ENCODE measurements at places on chromosomes 7 and 10.

DNA sequence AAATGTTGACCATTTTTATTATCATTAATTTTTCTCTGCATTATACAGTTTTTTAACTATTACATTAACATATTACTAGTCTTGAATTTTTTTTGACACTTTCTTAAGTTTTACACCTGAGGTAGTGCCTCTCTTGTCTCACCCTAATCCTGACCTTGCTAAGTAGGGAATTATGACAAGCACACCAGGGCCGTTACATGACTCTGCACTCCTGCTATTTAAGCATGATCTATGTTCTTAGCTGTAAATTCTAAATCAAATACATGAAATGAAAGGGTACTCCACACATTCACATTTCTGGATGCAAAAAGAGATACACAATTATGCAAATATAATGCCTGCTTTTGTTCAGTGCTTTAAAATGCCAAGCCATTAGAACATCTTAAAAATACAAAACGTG lies 23.6 kb downstream of the CPVL start:
- no peak for DNase-seq

GRCh38 chr7:100154651-100155491 lies 3.7 kb downstream of the TRAPPC14 start:
- DNase-seq, result peak; percentile 42

DNA sequence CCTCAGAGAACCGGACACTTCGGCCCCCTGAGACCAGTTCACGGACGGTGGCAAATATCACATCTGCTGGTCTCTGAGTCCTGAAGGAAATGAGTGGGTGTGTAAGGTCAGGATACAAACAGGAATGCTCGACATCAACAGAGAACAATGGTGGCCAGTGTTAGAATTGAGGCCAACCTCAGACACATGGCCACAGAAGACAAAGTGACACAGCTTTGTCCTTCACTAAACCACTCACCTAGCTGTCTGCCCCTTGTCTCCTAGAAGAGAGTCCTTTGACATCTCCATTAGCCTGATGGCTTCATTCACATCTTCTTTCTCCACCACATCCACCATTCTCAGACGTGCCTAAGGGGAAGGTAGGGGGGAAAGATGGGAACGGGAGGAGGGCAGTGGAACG lies 4.3 kb downstream of the COPS6 start:
- DNase-seq, result no peak

GRCh38 chr7:138962561-138963270 lies 18.5 kb downstream of the KIAA1549 start:
- DNase-seq, result no peak

DNA sequence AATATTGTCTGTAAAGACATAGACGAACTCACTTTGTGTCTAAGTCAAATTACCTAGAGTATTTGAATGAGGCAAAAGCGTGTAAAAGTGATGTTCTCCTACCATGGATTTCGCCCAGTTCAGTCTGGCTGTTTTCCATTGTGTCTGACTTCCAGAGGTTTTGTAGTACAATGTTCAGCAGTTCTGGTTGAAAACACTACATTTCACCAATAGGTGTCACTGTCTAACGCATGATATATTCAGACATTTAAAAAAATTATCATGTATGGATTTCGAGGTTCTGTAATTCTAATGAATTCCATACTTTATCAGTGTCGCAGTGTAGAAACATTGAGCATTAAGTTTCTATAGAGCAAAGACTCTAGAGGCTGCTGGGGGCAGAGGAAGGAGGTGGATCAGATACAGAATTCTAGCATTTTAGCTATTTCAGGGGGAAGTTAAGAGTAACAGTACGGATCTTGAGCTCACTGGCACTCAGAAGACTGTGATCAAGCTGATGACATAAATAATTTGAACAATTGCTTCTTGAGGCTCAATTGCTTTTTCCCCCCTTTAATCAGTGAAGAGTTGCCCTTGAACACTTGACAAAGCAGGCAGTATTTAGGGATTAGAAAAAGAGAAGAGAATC lies 196.9 kb upstream of the RHOBTB1 start:
- peak; percentile 75 for DNase-seq

DNA sequence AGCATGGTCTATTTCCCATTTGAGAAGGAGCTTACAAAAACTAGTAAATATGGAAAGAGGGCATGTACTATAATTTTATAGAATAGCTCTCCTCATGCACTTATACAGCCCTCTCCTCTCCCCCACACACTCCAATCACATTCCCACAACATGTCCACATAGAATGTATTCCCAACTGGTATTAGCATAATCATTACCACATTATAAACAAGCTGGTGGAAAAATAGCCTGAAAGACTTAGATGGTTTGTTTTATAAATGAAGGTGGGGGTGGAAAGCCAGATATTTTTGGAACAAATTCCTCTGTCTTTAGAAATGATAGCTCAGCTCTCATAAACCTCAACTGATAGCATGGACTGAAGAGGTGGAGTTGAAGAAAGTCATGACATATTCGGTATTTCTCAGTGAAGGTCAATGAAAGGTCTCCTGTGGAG lies 410.1 kb downstream of the SUGCT start:
- DNase-seq, result no peak

GRCh38 chr10:504121-504611 lies 185.3 kb downstream of the DIP2C start:
- no peak for DNase-seq

DNA sequence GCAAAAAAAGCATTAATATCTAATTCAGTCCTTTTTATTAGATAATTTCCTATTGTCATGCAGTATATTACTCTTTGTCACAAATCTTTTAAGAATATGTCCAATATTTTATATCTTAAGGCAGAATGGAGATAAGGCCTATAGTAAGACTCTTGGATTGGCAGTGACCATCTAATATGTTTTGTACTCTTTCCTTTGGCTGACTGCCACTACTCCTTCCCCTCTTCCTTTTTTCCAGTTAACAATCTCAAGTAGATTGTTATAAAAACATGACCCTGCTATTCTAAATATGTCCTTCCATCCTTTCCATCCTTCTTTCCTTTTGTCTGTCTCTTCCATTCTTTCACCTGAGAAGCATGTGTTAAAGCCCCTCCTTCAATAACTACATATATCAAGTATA lies 92.8 kb upstream of the TMEM168 start:
- no peak for DNase-seq

DNA sequence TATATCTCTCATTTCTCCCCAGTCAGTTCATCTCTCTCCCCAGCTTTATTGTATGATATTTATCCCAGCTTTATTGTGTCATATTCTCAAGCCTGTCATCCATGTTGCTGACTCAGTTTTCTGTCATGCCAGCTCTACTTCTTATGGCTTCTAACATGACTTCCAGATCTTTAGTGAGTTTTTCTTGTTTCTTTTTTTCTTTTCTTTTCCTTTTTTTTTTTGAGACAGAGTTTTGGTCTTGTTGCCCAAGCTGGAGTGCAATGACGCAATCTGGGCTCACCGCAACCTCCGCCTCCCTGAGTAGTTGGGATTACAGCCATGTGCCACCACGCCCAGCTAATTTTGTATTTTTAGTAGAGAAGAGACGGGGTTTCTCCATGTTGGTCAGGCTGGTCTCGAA lies 28.7 kb upstream of the CALU start:
- no peak for DNase-seq

GRCh38 chr10:97426776-97427570 lies 982 bp downstream of the PGAM1 start:
- DNase-seq, result no peak

DNA sequence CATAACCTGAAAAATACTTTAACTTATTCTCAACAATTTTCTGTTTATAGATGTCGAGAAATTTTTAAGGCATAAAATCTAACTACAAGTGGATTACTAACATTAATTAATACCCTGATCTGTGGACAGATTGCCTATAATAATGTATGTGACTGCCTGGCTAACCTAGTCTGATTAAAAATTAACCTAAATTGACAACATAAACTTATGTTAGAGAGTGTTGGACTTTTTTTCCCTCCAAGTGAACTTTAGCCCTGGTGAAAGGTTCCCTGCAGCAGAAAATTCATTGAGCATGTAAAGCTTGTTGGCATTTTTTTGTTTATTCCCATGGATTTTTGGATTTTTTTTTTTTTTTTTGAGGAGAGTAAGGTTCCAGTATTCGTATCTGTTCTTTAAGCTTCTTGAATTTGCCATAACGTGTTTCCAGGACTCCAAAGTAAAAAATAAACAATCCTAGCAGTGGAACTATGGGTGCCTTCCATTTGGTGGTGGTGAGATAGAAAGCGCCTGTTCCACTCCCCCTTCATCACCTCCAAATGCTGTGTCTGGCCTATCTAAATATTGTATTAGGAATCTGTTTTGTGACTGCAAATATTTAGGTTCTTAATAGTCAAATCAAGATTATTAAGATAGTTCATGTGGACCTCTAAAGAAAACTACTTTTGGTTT lies 36.1 kb downstream of the NET1 start:
- no peak for DNase-seq

DNA sequence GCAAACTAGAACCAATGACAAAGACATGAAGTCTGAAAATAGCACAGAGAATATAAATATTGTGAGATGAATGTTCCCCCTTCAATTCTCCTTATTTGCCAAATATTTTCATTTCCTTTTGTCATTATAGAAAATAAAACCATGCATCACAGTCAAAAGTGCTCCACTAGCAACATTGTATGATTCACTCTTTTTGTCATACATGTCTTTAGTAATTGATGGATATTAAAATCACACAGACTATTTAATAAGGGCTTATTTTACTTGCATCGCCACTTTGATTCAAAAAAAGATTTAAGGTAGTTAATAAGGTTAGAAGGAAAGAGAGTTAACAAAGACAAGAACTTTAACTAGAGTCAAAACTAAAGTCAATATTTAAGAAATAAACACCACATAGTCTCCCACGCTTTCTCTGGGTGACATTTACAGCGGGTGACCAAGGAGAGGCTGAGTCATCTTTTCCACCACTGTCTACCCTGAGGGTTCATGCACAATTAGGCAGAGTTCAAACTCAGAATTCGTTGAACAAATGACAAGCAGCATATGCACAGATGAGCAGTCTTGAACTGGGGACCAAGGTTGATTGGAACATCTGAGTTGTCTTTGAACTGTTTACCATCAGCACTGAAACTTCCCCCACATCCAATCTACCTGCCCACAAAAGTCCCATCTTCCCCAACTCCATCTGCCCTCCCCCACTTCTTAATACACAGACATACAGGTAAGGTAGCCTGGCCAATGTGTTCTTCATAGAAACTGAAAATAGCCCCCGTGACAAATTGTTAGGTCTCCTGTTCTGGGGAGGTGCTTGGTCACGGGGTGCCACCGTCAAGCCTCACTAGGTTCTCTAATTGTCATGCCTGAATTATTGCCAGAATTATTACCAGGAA lies 42.5 kb downstream of the C7orf25 start:
- no peak for DNase-seq

DNA sequence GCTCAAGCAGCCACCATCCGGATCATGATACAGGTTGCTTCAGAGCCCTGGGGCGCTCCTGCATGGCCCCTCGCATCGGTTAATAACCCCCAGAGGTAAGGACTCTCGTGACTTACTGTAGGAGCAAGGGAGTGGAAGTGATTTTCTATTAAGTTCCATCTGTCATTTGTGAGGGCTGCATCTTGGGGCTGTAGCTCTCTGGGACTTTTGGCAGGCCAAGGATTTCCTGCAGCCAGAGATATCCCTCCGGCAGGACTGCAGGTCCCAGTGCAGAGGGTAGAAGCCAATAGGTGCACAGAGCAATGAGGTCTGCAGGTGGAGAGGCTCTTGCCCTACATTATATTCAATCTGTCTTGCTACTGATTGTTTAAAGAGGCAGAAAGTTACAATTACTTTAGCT lies 356.8 kb upstream of the ADARB2 start:
- DNase-seq, result no peak

GRCh38 chr7:75817116-75817515 lies 3.5 kb upstream of the CCL24 start:
- DNase-seq, result no peak

DNA sequence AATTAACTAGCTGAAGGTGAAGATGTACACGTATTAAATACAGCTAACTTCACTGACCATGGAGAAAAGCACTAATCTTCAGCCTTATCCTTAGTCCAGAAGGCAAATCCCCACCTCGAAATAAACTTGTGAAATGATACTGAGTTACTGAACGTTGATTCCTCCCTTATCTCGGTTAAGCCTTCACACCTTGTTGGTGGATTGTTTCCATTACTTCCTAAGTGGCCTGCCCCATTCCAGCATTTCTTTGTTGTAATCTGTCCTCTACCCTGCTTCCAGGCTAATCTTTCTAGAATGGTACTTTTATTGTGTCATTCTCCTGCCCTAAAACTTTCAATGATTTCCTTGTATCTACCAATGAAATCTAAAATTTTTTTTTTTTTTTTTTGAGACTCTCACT lies 68.6 kb downstream of the BUB3 start:
- DNase-seq, result no peak

- no peak for DNase-seq
Measured at GRCh38 chr7:35379481-35379880, 125.6 kb upstream of the TBX20 start.

GRCh38 chr7:5670183-5670935 lies 111.1 kb downstream of the RNF216 start:
- peak; percentile 68 for DNase-seq

DNA sequence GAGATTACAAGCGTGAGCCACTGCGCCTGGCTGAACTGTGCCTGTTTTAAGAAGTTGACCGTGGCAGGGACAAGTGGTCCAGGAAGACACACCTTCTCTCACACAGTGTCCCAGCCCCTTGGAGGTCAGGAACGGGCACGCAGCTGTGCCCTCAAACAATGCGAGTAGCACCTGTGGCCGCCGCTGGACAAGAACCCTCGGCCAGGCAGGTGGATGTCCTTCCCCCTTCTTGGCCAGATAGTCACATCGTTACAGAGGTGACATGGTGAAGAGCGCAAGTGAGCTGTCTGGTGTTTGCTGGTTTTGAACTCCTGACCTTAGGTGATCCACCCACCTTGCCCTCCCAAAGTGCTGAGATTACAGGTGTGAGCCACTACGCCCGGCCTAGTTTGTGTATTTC lies 8.8 kb downstream of the ZFAND2A start:
- no peak for DNase-seq

GRCh38 chr10:17415046-17415658 lies 39.2 kb downstream of the ST8SIA6 start:
- DNase-seq, result no peak

DNA sequence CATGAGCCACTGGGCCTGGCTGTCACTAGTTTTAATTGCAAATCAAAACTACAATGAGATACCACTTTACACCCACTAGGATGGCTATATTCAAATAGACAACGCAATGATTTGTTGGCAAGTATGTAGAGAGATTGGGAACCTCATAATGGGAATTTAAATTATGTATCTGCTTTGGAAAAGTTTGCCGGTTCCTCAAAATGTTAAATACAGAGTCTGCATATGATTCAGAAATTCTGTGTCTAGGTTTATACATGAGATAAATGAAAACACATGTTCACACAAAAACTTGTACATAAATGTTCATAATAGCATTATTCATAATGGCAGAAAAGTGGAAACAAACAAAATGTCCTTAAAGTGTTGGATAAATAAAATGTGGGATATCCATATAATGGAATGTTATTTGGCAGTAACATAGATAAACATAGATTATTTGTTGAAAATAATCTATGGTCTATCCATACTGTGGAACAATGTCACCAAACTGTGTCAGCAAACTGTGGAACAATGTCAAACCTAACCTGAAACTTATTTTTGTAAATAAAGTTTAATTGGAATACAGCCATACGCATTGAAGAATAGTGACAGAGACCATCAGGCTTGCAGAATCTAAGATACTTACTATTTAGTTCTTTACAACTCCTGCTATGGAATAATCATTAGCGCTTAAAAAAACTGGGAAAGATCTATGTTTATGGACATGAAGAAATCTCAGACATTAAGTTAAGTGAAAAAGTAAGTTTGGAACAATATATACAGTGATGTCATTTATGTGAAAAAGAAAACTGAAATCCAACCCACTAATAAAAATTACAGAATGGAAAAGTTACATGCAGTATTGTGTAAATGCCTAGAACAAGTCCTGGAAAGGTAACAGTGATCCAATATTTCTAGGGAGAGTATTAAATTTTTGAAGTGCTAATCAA lies 70.9 kb downstream of the CCDC7 start:
- DNase-seq, result no peak

Measured in Karpas-422 (cell line).